ENCODE measurements at places on chromosomes 16 and 17.

GRCh38 chr17:40015005-40015997 lies at the start of gene CSF3:
TSS of gene CSF3 (plus strand) at chr17:40015440. CDS start at chr17:40015475, 35 bp downstream.
- no peak for DNase-seq

GRCh38 chr17:8081876-8082275 lies 5.6 kb downstream of the ALOX12B start:
- no peak for DNase-seq

- DNase-seq = no peak
These were observed 118.3 kb upstream of the FOXF1 start for GRCh38 chr16:86391984-86392383.

- no peak for DNase-seq
These were observed 157.0 kb downstream of the COPRS start for GRCh38 chr17:31702041-31702440.

- DNase-seq = no peak
These were observed 54.4 kb downstream of the PITPNC1 start for GRCh38 chr17:67431249-67432015.

GRCh38 chr17:55663400-55663799 lies 59.3 kb downstream of the TMEM100 start:
- DNase-seq = no peak

DNA sequence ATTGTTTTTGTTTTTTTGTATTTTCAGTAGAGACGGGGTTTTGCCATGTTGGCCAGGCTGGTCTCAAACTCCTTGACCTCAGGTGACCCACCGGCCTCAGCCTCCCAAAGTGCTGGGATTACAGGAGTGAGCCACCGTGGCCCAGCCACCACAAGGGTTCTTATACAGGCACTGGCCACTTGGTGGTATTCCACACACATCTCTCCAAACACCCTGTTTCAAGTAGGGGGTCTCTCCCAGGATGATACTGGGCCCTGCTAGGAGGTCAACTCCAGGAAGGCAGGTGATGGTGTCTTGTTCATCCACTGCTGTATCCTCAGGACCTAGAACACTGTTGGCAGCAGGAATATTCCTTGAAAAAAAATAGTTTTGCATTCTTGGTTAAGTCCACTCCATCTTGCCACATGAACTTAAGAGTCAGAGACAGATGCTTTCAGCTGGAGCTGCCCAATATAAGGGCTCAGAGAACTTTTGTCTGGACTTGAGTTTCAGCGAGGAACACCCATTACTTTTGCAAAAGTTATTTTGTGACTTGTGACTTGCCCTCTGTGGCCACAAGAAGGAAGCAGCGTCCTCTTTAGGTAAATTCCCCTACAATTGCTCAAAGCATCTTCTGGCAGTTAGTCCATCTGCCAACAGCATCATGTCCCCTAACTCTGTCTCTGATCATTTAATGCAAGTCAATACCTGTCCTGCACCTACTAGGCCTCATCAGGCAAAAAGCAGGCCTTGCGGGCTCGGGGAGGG lies 7.4 kb upstream of the EEF2K start:
- no peak for DNase-seq
